GM23338 (cell line): ENCODE measurements at places on chromosomes 5 and 9.
A peak's percentile ranks its signal among the peaks of the same experiment; 100 is the strongest.

- no peak for DNase-seq
Measured at GRCh38 chr9:37914701-37915358, 10.9 kb upstream of the SLC25A51 start.

GRCh38 chr5:103014983-103015382, 105.0 kb downstream of the GIN1 start:
- DNase-seq = no peak

GRCh38 chr5:171188016-171188415, 121.0 kb upstream of the TLX3 start:
- no peak for DNase-seq

GRCh38 chr5:94812232-94812631, 193.8 kb downstream of the SLF1 start:
- no peak for DNase-seq

GRCh38 chr9:68804911-68805889, 100.2 kb downstream of the PIP5K1B start:
- DNase-seq = no peak

DNA sequence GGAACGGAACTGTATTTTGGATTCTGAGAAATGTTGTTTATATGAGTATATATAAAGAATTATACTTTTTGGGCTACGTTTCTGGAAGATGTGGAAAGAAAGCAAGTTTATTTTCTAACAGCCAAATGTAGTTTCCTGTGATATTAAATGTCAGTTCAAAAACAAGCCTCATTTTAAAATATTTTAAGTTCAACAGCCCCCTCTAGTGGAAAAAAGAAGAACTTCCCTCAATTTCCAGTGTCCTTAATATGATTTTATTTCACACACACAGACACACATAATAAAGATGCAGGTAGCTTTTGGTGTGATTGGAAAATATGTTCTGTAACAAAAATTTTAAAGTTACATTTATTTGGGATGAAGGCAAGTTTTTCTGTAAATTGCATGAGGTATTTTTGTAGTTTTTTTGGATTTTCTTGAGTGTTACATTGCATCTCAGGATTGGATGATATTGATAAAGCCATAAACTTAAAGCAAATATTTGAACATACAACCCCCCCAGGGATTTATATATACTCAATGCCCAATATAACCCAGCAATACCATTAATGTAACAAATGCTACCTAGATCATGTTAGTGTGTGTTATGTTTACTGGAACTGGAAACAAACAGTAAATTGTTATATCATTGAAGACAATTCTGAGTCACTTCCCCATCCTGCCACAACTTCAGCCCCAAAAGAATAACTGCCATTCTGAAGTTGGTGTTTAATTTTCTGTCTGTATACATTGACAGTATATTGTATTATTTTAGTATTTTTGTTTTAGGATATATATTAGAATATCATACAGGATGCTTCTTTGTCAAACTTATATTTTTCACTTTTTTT, 54.0 kb downstream of the CCDC171 start:
- peak; percentile 65 for DNase-seq

GRCh38 chr5:148794729-148795561, 31.5 kb upstream of the ADRB2 start:
- DNase-seq = no peak

GRCh38 chr9:99387431-99387830, 165.3 kb downstream of the SEC61B start:
- no peak for DNase-seq

DNA sequence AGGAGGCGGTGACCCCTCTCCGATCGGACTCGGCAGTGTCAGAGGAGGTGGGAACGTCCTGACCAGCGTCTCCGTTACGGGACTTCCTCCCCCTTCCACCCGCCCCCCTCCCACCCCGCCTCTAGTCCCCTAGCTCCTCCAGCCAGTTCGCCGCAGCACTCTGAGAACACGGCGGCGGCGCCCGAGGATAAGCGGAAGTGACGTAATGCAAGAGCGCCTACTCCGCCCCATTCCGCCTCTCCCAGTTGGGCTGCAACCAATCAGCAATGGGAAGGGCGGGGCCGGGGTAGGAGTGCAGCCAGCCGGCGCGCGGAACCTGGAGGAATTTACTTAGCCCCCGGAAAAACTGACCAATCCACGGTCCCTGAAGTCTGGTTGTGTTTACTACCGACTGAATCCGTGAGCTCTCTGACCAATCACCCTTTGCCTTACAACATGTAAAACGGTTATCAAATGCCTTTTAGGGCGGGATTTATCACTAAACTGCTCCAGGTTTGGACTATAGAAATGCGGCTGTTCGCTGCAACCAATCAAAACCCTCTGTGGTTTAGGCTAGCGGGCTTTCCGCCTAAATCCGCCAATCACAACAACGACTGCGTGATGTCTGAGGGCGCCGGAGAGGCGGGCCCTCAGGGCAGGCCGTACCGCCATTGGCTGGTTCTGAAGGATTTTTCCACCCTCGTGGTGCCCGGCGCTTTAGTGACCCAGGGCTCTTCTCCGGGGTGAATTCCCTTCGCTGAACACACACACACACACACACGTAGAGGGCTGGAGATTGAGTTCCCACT, at the start of gene ZBTB5:
ZBTB5 (minus strand) TSS at position 202 of the 788 bp plus-strand sequence. CDS start 22,899 bp downstream, outside the sequence.
- peak; percentile 100 for DNase-seq

DNA sequence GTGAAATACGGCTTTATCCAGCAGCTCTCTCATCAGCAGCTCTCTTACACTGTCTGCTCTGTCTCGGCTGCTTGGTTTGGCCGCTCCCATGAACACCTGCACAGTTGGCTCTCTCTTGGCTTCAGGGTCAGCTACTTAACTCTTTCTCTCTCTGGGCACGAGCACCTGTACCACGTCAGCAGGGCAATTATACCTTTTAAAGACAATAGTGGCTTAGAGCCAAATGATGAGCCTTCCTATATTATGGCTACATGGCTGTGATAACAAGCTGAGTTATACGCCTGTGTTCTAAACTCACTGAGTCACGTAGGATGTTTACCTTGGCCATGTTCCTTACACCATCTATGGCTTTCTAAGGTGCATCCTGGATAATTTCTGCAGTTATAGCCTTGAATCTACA, 69.2 kb upstream of the CTNND2 start:
- DNase-seq = no peak

GRCh38 chr5:142874540-142874939, 104.4 kb downstream of the ARHGAP26 start:
- no peak for DNase-seq

GRCh38 chr5:163887854-163888253, 382.4 kb downstream of the MAT2B start:
- no peak for DNase-seq

DNA sequence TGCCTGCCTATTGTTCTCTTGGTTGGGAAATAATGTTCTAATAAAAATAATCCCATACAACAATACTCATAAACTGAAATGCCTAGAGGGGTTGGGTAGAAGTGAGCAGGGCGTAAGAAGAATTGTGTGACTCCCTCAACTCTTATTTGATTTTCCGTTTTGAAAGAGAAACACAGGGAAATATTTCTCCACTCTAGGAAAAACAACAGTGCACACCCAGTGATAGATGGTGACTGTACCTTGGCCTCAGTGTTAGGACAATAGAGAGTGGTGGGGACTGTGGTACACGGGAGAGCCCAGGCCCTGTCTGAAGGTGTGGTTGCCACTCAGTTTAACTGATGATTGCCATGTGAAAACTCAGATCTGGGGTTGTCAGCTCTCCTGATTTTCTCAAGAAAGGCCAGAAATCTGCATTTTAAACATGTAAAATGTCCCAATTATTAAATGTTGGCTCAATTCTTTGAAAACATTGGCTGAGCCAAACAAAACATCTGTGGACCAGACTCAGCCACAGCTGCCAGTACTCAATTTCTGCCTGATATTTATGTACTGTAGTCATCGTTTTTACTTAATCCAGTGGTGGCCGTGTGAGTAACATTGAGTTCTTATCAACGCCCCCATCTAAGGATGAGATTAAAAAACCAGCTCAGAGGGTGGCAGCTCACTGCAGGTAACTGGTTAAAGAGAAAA, 103.8 kb upstream of the ZNF618 start:
- DNase-seq = no peak

- no peak for DNase-seq
Measured at GRCh38 chr5:157877821-157878220, 18.9 kb upstream of the CLINT1 start.

DNA sequence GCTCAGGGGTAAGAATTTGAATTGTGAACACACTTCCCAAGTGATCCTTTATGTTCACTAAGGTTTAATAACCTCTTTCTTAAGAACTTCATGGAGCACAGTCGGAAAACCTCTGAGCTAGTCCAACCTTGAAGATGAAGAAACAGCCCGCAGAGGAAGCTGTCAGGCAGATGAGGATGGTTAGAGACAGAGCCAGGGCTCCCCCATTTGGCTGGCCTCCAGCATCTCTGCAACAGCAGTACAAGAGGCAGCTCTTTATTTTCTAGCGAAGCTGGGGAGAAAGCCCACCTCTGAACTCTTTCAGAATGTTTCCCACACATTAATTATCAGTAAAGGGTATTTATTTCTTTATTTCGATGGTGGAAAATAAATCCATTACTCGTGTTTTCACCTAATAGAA, 350.8 kb downstream of the DMRT2 start:
- DNase-seq = peak; percentile 38

DNA sequence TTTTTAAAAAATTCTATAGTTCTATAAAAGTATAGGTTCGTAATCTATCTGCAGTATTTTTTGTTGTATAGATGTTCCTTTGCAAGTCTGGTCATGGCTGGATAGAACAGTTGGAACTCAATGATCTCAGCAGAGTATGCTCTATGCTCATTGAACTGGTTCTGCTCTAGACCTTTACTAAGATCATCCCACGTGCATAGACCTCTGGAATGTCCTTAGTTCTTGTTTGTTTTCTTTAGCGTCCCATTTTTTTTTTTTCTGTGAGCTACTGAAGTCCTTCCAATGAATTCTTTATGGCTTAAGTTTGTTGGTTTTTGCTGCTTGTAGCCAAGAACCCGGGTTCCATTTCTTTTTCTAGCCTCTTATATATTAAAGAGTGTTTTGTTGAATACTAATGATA, 3.5 kb downstream of the TMEM38B start:
- DNase-seq = no peak

DNA sequence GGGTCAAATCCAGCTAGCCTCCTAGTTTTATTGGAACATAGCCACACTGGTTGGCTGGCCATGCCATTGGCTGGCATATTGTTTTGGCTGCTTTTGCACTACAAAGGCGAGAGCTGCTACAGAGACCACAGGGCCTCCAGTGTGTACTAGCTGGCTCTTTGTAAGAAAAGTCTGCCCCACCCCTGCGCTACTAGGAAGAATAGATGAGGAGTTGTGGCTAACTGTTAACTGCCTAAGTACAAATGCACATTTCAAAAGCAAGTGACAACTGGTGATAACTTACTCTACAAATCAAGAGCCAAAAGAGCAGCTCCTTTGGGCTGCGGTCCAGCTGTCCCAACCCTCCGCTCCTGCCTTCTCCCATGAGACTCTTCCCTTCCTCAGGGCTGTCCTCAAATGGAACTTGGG, 63.9 kb downstream of the SERINC5 start:
- DNase-seq = peak; percentile 75

DNA sequence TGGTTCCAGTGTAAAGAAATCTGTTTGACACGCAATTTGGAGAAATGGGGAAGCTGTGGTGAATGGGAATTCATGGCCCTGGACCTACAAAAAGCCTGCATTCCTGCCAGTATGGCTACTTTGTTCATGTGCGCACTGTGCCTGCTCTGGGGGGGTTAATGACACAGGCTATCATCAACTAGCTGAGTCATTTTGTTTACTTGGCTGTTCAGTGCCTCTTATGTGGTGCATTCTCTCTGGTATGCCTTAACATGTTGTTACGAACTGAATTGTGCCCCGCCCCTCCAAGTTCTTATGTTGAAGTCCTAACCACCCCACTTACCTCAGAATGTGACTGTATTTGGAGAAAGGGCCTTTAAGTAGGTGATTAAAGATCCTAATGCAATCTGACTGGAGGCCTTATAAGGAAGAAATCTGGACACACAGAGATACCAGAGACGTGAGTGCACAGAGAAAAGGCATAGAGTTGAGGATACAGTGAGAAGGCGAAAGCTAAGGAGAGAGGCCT, 20.4 kb upstream of the UBAP1 start:
- DNase-seq = no peak

GRCh38 chr5:76529464-76530344, 93.5 kb downstream of the F2RL2 start:
- no peak for DNase-seq

DNA sequence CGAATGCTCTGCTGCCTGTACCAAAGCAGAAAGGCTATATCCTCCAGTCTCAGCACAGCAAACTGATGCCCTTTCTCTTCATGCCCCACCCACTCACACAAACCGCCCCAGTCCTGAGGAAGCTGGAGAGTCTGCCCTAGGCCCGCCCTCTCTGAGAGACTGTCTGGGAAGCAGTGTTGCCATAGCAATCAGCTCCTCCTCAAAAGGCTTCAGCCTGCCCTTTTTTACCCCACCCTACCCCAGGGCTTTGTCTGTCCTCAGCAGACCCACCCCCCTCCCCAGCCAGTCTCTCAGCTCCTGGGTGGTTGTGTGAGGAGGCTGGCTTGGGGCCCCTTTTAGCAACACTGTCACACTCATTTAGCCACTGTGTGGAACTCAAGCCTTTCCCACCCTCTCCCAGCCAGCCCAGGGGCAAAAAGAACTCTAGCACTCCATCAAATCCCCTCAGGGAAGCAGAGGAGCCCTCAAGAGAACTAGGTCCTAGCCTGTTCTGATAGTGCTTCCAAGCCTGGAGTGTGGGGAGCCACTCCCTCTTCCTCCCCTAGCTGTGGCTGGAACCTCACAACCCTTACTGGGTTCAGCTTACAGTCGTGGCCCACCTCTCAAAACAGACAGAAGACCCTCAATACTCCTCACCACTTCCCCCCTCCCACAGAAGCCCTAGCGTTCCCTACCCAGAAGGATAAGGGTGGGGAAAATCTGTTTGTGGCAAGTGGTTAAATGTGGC, 1.4 kb downstream of the ATOSB start:
- DNase-seq = peak; percentile 98

- DNase-seq = no peak
Measured at GRCh38 chr5:12242950-12243888, 339.0 kb upstream of the CTNND2 start.

- no peak for DNase-seq
Measured at GRCh38 chr9:6415266-6415665, 2.3 kb downstream of the UHRF2 start.

DNA sequence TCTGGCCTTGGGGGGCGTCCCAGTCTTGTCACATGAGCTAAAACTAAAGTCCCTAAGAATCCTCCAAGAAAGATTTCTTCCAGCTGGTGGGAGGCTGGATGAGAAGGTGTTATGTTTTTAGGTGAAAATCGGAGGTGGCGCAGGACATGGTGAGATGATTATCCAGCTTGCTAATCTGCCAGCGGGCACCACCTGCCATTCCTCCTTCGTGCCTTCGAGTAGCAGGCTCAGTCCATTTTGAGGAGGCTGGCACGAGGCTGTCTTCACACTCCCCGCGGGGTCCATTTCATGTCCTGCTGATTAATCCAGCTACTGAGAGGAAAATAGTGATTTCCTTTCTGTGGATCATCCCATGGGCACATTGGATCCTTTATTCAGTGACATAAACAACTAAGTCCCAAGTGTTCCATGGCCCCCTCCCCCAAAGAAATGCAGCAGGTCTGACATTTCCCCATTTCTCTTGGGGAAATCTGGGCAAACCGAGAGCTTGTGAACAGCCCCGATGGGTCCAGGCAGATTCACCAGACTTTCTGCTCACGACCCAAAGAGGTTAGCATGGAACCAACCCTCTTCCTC, 38.2 kb upstream of the EXOC3 start:
- DNase-seq = no peak
